ENCODE measurements at places on chromosomes 5 and 9. TPM values are rescaled to one million over a fixed set of nuclear protein-coding genes. Genes with fewer than 3 reads are reported as not detected.

GRCh38 chr5:132065351-132065937 is 5.0 kb downstream of the IL3 start:
- no peaks in the 10 kb centered on the region for H3K4me1 ChIP-seq
- H3K27me3 ChIP-seq: no peaks in the 10 kb centered on the region
- no peak overlapping the region for H3K27ac ChIP-seq

- peak; percentile 22 for DNase-seq
- H3K36me3 ChIP-seq: no peaks in the 10 kb centered on the region
- H3K4me3 ChIP-seq: no peak overlapping the region
- H3K4me1 ChIP-seq: peaks cover 35% of the 10 kb centered on the region
- H3K27me3 ChIP-seq: no peaks in the 10 kb centered on the region
- H3K27ac ChIP-seq: peak overlapping the region; percentile 9
Measured at GRCh38 chr5:171953860-171954701, 52.4 kb downstream of the FBXW11 start.

Gene SPAAR
- total RNA-seq: not detected

Gene COL23A1
- 5.1 TPM for total RNA-seq
